ENCODE measurements at places on chromosomes 5 and 9.

- no peak for DNase-seq
Observed at GRCh38 chr9:121239071-121239470, 28.9 kb upstream of the GSN start.

GRCh38 chr9:125650271-125650737 lies 56.7 kb downstream of the MAPKAP1 start:
- peak; percentile 71 for DNase-seq

GRCh38 chr5:52562473-52562872 lies 225.2 kb upstream of the ITGA1 start:
- DNase-seq = no peak

DNA sequence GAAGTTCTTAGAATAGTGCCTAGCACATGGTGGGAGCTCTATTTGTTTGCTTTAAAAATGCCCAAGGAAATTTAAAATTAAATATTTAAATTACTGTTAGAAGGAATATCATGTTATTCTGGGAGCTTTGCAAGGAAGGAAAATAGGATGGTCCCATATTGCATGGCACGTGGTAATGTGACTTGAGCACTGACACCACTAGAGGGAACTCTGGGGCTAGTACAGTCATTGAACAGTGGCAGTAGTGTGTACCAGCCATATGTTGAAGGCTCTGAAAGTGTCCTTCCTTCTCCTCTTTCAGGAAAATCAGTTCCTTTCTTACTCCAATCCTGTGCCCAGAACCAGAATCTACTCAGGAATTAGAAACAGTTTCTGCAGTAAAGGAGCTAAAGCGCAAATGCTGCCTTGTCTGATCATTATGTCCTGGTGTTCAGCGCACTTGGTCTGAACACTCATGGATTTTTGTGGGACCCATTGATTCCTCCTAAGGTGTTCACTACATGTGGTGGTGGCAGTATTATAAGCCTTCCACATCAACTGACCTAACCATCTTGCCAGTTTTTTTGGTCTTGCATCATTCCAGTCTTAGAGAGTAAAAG lies 54.1 kb downstream of the GDA start:
- DNase-seq = no peak

GRCh38 chr5:58855851-58856739 lies 273.2 kb downstream of the RAB3C start:
- DNase-seq = no peak

- no peak for DNase-seq
Observed at GRCh38 chr5:114210662-114211061, 151.2 kb upstream of the KCNN2 start.

Data from GF-D8 (cell line).